ENCODE measurements at places on chromosomes 13 and 19.

- no peak for DNase-seq
Observed at GRCh38 chr13:51112771-51113170, 1.7 kb upstream of the C13orf42 start.

GRCh38 chr19:47505506-47505905, 9.4 kb downstream of the NAPA start:
- no peak for DNase-seq

DNA sequence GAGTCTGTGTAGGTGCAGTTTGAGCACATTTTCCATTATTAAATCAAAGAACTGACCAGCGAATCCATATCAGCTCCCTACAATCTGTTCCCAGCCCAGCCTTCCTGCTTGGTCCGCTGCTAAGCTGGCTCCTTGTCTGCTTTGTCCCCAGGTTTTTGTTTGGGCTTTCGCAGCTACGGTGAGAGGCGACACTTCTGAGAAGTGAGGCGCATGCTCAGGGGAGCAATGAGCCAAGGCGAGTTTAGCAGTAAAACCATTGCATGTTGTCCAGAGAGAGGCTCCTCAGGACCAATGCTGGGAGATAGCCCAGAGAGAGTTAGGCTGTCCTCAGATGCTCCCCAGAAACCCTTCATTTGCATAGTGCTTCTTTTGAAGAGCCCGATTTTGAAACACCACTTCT, 162.0 kb downstream of the ITGBL1 start:
- DNase-seq = no peak

DNA sequence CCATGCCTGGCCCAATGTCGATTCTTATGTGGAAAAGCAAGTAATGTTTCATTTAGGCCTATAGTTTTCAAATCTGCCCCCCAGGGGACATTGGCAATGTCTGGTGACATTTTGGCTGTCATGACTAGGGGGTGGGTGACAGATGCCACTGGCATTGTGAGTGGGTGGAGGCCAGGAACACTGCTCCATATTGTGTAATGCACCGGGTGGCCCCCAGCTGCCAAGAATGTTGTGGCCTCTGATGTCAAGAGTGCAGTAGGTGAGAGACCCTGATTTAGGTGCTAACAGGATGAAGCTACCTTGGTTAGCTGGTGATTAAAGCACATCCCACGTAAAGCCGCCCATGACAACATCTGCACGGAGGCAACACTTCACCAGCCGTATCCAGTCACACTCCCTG, 10.8 kb downstream of the C19orf44 start:
- DNase-seq = no peak

DNA sequence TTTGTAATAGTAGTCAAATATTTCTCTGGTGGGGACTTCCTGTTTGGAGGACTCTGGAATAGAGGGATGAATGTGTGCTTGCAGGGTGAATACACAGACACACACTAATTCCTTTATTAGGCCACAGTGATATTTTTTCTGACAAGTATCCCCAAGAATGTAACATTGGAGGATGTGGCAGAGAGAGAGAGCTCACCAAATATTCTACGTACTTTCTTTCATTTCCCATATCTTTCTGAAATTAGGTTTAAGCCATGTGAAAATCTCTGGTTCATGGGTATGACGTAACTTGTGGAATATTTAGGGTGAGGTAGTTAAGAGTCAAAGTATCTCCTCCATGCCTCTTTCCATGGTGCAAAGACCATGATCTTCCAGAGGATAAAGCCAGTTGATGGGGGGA, 463.4 kb downstream of the DIAPH3 start:
- DNase-seq = no peak

GRCh38 chr13:74210693-74211393, 76.6 kb upstream of the KLF12 start:
- no peak for DNase-seq
